T-helper 1 cell (primary cell): ENCODE measurements at places on chromosomes 4 and X.

- DNase-seq = no peak
These were observed 44.9 kb downstream of the ANK2 start for GRCh38 chr4:113094331-113094730.

GRCh38 chrX:49066690-49067089 lies 7.1 kb downstream of the PRAF2 start:
- DNase-seq = no peak

GRCh38 chr4:17095771-17096170 lies 197.3 kb upstream of the LDB2 start:
- no peak for DNase-seq

- DNase-seq = no peak
These were observed 102.8 kb upstream of the MXRA5 start for GRCh38 chrX:3449287-3449686.

DNA sequence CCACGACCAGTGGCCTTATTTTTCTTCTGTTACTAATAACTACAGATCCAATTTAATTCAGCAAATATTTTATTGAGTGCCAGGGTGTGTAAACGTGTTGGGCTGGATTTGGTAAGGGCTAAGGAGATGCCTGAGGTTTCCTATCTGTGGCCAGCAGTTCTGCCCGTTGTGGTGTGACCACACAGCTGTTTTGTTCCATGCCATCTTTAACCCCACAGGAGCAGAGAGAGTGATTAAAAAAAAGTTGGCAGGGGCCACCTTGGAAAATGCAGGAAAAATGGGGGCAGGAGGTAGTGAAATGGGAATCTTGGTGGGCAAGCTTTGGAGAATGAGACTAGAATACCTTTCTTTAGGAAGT lies 1.1 kb downstream of the PLAC8 start:
- DNase-seq = no peak

GRCh38 chr4:61359301-61359700 lies 159.2 kb downstream of the ADGRL3 start:
- no peak for DNase-seq

GRCh38 chrX:24146283-24146949 lies 3.1 kb upstream of the ZFX start:
- DNase-seq = peak; percentile 10

DNA sequence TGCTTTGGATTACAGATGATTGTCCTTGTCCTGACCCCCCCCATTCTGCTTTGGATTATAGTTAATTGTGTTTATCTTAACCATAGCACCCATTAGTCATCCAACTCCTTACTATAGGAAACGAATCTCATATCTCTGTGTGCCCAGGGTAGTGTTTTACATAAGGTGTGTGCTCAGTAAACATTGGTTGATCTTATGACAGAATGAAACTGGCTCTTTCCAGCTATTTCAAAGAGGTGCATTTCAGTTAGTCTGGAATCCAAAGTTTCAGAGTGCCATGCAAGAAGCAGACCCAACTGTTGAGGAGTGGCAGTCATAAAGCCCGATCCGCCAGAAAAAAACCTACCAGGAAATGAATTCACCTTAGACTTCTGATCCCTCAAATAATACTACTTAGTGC lies 14.7 kb downstream of the TRIM2 start:
- no peak for DNase-seq

DNA sequence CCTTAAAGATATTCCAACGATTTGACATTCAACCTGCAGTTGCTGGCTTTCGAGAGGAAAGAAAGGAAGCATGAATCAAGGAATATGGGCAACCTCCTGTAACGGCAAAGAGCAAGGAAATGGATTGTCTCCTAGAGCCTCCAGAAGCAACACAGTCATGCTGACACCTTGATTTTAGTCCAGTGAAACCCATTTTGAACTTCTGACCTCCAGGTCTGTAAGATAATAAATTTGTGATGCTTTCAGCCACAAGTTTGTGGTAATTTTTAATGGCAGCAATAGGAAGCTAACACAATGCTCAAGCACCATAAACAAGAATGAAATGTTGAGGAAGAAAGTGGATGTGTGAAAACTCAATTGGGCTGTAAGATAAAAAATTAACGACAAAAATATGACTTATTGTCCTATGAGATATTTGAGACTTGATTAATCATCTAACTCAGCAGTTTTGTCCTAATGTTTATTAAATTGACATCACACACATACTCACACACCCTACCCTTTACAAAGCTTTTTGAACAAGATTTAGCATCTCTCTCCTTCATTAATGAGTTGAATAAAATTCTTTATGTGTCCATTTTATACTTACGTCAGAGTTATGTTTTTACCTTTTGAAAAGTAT lies 857.2 kb upstream of the INTU start:
- DNase-seq = no peak

DNA sequence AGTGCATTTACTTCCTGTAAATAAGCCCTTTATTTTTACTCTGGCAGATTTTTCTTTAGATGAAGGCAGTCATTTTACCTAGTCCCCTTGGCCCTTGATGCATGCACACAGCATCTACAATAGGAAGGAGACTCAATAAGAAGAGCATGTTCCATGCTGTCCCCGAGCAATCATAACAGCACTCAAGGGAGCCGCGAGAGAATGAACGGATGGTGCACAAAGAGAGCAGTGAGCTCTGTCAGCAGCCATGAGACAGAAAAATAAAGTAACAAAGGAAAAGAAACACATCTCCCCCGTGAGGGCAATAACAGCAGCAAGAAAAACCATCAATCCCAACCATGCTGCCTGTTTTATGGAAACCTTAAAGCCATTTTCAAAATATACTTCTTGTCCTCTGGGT lies 11.9 kb downstream of the SMIM31 start:
- no peak for DNase-seq

- DNase-seq = no peak
These were observed 6.0 kb upstream of the EFNB1 start for GRCh38 chrX:68822641-68823410.

DNA sequence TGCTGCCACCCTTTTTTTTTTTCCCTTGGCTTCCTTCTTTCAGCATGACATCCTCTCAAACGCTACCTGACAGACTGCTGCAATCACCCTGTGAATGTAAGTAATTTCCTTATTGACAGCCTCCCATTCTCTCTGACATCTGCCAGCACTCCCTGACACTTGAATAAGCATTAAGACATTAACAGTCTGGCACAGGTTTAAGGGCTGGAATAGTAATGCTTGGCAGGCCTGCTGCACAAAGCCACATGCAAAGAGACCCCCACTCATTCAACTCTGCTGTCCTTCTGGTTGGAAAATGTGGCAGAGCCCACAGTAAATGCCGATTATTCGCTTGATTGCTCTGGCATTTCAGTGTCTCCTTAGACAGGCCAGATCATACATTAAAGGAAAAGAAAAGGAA lies 28.1 kb upstream of the RASGEF1B start:
- no peak for DNase-seq

- no peak for DNase-seq
These were observed 32.2 kb downstream of the TRMT44 start for GRCh38 chr4:8472689-8473197.

DNA sequence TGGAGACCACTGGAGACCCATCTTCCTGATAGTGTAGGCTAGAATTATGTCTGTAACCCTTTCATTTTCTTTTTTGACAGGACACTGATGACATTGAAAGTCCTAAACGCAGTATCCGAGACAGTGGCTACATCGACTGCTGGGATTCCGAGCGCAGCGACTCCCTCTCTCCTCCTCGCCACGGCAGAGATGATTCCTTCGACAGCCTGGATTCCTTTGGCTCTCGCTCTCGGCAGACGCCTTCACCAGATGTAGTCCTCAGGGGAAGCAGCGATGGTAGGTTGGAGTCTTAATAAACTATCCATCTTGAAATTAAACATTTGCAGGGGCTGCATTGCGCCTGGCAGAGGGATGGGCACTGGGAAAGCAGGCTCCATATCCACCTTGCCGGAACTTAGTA lies 75.4 kb downstream of the LIMCH1 start:
- no peak for DNase-seq

DNA sequence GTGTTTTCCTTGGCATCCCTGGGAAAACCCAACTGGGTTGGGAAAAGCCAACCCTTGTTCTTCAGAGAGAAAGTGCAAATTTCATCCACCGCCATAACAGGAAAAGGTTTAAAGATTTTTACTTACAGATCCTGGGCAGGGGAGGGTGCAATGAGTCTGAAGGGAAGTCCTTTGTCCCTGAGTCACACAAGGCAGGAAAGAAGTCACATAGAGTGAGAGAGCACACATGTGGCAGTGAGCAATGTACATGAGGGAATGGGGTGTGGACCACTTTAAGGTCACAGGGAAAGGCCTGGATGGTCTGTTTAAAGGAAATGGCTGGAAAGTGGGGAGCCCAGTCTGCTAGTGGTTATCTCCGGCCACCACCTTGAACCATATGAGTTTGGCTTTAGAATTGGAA lies 248.9 kb downstream of the HS3ST1 start:
- DNase-seq = no peak

DNA sequence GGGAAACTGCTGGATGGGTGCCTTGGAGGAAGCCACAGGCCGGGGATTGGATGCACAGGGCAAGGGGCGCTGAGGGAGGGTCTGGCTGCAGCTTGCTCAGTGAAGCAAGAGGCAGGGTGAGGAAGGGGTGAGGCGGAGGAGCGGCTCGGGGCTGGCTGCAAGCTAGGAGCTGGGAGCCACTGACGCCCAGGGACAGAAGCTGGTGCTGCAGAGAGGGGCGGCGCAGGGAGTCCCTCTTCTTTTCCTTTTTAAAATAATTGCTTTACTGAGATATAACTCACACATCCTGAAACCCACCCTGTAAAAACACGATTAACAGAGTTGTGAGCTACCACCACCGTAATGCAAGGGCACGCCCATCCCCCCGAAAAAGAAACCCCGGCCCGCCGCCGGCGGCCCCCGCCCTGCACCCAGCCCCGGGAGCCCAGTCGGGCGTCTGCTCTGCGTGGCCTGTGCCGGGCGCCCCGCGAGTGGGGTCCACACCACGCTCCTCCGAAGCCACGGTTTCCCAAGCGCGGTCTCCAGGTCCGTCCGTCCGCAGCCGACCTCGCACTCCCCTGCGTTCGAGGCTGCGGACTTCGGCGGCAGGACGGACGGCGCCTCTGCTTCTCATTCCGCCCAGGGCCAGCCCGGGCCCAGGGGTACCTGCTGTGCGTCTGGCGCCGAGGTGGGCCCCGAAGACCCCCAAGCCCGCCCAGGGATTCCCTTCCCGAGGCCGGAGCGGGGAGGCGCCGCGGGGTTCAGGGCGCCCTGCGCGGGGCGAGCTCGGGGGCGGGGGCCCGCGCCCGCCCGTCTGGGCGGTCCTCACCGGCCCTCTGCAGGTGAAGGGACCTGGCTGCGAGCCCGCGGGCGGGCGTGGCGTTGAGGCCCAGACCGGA lies 866 bp upstream of the UVSSA start:
- peak; percentile 43 for DNase-seq

GRCh38 chr4:3121110-3121509 lies 46.6 kb downstream of the HTT start:
- no peak for DNase-seq

DNA sequence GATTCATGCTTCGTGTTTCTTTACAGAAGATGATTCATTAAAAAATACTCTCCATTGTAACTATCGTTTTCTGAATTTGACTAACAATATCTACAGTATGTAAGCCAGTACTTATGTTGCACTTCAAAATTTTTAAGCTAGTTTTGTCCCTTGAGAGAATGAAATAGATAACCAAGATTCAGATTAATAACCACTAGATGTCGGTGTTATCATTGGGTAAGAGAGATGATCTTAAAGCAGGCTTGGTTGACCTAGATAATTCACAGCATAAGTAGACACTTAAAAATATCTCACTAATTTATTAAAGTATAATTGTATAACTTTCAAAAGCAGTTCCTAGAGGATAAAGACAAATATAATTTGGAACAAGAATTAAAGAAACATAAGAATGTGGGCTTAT lies 430.9 kb downstream of the C4orf33 start:
- DNase-seq = no peak

DNA sequence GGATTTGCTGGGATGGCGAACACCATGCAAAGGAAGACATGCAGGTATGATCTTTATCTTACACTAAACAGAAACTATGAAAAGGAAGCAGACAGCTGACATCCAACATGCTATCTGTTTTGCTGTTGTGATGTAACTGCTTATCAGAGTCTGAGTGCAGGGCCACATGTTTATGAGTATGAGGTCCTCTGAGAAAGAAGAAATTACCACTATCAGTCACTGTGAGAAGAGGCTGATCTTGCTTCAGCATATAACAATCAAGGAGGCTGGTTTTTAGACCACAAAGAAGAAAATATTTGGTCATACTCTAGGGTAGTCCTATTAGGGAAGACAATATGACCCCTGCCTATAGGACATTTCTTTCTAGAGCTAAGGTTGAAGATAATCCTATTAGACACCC lies 18.5 kb downstream of the CLGN start:
- DNase-seq = no peak

DNA sequence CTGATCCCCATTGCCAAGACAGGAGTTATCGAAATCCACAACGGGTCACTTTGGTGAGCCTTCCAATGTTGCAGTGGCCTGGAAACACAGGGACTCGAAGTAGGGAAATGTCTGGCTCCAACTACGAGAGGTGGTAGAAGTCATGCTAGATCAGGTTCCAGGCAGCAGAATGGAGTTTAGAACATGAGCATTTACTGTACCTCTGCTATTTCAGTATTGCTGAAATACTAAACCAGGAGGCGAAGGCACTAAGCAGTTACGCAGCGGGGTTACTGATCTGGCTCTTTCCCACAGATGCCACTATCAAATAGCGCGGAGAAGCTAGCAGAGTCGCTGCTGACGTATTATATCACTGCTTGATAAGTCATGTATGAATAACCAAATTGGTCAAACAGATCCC lies 56.3 kb downstream of the PTCHD1 start:
- no peak for DNase-seq

GRCh38 chr4:184734758-184735157 lies 862 bp upstream of the CENPU start:
- DNase-seq = no peak

DNA sequence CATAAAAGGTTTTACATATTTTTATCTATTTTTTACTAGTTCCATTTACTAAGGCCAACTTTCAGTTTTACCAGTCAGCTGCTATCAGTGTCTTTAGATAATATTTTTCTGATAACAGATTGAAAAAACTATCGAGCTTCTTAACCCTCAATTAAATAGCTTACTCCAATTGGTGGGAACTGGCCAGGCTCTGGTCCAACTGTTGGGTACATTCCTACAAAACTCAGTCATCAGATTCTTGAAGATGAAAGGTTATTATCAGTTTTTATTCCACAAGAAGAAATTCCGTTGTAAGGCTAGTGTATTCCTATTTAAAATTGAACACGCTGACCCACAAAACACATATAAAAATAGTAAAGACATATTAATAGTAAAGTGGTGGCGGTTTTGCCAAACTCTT lies 346.2 kb downstream of the MAPK10 start:
- no peak for DNase-seq

DNA sequence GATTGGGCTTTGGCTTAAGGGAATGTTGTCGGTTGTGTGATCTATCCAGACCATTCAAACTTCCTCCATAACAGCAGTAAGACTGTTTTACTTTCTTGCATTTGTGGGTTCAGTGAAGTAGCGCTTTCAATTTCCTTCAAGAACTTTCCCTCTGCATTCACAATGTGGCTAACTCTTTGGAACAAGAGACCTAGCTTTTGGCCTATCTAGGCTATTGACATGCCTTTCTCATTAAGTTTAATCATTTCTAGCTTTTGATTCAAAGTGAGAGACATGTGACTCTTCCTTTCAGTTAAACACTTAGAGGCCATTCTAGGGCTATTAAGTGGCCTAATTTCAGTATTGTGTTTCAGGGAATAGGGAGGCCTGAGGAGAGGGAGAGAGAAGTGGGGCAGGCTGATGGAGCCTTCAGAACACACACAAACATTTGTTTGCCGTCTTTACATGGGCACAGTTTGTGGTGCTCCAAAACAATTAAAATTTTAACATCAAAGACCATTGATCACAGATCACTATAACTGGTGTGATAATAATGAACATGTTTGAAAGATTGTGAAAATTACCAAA lies 34.1 kb downstream of the ADH5 start:
- no peak for DNase-seq
